NCI-H345 (cell line): ENCODE measurements at places on chromosomes 3 and 15.

DNA sequence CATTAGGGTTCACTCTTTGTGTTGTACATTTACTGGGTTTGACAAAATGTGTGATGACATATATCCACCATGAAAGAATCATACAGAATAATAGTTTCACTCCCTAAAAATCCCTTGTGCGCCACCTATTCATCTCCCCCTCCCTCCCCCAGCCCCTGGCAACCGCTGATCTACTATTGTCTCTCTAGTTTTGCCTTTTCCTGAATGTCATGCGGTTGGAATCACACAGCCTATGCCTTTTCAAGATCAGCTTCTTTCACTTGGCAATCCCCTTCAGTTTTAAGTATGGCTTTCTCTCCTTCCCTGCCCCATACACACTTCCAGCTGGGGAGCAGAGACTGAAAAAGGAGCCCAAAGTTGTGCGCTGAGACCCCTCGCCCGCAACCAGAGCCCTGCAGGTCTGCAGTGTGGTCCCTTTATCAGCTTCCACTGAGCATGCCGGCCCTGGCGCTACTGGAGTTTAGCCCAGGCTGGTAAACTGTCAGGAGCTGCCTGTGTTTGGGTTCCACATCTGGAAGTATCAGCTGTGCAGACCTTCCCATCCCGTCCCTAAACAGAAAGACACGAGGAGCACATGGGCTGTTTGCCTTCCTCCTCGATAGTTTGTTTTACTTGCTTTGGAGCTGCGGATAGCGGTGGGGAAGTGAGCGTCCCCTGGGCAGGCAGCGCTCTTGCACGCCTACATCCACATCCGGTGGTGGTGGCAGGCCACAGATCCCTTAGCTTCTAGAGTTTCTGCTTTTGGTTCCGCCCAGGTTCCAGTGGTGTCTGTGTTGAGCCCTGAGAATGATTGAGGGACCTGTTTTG lies 12.3 kb downstream of the BOC start:
- DNase-seq: no peak

DNA sequence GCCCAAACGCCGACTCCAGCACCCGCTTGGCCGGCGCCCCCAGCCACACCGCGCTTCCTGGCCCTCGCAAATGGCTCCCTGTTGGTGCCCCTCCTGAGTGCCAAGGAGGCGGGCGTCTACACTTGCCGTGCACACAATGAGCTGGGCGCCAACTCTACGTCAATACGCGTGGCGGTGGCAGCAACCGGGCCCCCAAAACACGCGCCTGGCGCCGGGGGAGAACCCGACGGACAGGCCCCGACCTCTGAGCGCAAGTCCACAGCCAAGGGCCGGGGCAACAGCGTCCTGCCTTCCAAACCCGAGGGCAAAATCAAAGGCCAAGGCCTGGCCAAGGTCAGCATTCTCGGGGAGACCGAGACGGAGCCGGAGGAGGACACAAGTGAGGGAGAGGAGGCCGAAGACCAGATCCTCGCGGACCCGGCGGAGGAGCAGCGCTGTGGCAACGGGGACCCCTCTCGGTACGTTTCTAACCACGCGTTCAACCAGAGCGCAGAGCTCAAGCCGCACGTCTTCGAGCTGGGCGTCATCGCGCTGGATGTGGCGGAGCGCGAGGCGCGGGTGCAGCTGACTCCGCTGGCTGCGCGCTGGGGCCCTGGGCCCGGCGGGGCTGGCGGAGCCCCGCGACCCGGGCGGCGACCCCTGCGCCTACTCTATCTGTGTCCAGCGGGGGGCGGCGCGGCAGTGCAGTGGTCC lies 3.5 kb downstream of the ISLR2 start:
- no peak for DNase-seq

GRCh38 chr3:59277816-59278215 lies 228.0 kb upstream of the CFAP20DC start:
- no peak for DNase-seq

DNA sequence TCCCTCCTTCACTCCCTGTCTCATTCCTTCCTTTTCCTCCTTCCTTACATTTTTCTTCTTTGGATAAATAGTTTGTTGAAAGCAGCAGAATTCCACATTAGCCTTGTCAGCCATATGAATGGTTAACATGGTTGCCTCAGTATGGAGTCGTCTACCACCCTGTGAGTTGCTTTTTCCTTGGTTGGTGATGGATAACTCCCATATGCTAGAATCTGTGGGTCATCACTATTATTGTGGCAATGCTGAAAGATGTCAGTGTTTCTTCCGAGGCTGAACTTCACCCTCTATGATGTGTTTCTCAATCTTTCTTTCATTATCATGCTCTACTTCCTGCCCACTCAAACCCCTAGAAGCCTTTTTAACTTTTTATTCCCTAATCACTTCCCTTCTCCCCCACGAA lies 481.8 kb upstream of the KCNMB2 start:
- no peak for DNase-seq

GRCh38 chr15:86855307-86856291 lies 775.9 kb downstream of the AGBL1 start:
- no peak for DNase-seq
